ENCODE measurements at places on chromosomes 1 and 21.

- DNase-seq: peak; percentile 86
Measured at GRCh38 chr1:154760469-154760933, 109.6 kb downstream of the KCNN3 start.

DNA sequence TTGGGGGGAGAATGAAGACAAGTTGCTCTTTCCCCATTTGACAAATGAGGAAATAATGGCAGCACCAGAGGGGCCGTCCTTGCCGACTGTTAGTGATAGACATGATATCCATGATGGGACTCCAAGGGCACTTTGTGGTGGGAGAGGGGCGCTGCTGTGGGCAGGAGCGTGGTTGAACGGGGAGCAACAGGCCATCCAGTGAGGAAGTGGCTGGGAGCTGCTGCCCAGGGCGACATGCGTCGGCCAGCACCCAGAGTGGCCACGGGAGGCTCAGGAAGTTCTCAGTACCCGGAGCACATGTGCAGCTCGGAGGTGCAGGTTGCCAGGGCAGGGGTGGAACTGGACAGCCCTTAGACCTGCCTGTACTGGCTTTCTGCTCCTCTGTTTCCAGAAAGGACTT is 71.0 kb downstream of the SLC35F3 start:
- DNase-seq: no peak

- DNase-seq: no peak
Measured at GRCh38 chr1:77413541-77414335, 131.9 kb downstream of the AK5 start.

DNA sequence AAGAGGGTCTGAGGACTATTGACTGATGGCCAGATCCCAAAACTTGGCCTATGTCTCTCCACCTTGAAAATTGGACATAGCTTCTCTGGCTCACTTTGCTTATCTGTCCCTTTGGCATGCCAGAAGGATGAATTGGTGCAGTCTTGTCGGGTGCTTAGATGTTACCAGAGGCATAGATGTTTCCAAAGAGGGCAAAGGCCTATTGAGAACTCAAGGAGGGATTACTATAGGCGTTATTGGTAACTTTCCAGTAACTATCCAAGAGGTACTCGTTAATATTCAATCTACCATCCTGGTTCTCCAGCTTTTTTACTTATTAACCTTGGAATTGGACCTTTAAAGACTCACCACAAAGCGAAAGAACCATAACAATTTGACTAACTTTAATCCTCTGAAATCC is 368.3 kb upstream of the ESRRG start:
- no peak for DNase-seq

DNA sequence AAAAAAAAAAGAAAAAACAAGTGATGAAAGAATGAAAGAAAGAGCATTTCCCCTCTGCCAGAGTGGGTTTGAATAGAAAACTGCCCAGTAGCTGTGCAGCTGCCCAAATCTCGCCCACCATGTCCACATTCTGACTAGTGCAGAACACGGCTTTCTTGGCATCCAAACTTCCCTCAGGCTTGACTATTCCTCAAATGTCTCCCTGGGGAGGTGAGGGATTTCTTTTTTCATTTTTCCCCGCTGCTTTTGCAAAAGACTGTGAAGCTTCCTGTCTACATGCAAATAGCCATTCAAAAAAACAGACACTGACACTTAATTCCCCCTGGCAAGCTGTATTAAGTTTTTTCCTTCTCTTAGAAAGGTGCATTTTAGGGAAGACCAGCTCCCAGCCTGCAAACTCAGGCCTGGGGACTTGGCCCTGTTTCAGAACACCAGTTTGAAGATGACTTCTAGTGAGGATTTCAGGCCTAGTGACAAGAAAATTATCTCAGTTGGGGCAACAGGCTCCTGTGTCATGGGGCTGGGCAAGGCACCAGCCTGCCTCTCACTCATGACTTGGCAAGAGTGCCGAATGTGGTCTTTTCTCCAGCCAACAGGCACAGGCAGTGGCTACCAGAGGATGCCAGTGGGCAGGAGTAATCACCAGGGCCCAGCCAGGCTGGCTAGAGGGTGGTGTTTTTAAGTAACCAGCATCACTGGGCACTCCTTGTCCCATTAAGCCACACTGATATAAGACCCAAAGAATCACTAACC is 178.1 kb upstream of the NFIA start:
- DNase-seq: no peak

DNA sequence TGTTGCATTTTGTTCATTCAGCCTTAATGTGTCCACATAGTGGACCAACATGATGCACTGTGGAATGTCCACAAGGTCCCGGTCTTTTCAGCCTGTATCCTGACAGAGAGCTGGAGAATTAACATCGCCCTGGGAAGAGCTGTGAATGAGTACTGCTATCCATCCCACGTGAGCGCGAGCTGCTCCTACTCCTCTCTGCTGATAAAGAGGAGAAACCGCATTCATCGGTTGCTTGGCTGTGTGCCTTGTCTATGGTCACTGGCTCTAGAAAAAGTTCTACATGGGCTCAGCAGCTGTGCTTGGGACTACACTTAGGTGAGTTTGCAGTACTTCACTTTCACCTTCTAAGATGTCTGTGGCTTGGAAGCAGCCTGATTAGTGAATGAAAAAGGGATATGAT is 31.1 kb upstream of the IGSF5 start:
- no peak for DNase-seq

- no peak for DNase-seq
Measured at GRCh38 chr1:179295164-179295755, 1.7 kb downstream of the SOAT1 start.

GRCh38 chr1:209344156-209344555 is 239.4 kb upstream of the CAMK1G start:
- no peak for DNase-seq

DNA sequence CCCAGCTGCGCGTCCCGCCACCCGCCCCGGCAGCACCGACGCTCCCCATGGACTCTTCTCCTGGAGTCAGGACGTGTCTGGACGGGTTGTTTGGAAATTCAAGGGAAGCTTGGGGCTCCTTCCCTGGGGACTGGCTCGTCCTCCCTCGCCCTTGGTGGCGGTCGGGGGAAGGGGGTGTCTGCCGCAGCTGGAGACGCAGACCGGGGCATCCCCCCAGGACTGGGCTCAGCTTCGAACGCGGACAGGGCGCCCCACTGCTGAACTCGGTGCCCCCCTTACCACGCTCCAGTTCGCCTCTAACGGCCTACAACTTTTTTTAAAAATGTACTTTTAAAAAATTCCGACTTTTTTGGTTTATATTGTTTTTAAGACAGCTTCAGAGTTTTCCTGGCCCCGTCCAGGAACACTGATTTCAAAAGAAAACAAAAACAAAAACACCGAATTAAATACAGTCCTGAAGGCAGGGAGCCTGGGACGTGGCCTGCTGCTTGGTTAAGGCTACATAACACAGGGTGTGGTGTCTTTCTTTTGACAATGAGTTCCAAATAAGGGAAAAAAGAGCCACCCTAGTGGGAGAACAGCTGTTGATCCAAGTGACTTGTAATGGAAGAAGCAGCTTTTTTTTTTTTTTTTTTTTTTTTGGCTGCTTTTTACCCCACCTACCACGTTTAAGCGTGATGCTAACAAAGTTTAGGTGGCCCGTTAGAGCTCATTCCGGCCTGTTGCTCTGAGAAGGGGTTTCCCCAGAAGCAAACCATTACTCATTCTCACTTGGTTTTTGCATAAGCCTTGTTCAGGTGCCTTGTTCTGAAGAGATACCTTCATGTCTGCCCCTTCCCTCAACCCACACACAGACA is 862 bp upstream of the DIPK1A start:
- DNase-seq: peak; percentile 48

- DNase-seq: no peak
Measured at GRCh38 chr1:100353071-100353801, 930 bp downstream of the CDC14A start.

DNA sequence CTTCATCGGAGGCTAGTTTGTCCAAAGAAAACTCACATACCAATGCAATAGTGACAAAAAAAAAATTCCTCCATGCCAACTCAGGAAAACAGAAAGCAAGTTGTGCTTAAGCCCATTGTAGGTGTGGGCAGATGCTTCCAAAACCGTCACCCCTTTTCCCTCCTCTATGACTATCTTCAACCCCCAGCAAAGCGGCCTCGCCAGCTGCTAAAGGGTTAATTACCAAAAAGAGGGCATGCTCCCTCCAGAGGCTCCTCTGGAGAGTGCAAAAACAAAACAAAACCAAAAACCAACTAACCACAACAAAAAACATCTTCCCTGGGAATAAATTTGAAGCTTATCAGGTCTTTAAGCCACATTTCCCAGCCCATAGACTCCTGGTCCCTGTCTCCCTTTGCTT is 1.2 kb downstream of the LMOD1 start:
- no peak for DNase-seq

DNA sequence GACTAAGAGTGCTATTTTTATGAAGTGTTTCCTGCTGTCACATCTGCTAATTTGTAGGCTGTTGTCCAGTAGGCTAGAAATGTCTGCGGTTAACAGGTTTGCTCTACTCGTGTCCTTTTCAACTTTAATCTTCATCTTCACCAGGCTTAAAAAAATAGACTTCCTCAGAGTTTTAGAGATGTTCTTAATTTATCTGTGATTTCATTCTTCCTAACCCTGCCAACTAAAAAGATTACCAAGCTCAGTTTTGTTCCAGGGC is 66.8 kb downstream of the SASS6 start:
- no peak for DNase-seq

DNA sequence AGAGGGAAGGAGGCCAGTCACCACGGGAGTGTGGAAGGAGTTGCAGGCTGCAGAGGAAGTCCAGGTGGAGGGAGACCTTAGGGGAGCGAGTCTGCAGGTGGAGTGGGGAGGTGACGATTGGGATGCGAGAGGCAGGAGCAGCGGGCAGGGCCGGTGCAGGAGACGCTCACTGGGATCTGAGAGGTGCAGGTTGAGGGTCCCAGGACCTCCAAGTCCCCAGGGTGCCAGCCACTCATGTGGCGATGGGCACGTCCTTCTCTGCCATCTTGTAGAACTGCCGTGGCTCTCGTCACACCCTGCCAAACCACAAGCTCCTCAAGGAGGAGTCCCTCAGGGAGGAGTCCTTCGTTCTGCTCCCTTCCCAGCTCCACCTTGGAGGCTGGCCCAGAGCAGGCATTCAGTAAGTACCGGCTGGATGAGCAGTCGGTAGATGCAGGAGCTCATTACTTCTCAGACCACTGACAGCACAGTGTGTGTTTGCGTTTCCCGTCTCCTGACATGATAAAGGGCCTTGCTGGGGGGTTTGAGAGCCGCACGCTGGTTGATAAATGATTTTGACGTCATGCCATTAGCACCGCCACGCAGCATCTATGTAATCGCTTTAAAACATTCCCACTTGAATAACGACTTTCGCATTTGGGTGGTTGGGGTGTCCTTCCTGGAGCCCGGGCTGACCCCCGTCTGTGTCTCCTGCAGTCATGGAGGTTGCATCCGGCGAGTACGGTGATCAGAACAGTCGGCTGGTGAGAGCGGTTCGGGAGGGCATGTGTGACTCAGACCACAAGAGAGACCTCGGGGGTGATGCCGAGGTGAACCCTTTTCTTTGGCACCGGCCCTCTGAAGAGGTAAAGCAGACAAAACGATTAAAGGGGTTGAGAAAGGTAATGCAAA is 27.8 kb downstream of the TFF3 start:
- no peak for DNase-seq

GRCh38 chr1:26289158-26290059 is 9.5 kb downstream of the SH3BGRL3 start:
- DNase-seq: no peak

- no peak for DNase-seq
Measured at GRCh38 chr1:154835531-154836324, 34.4 kb downstream of the KCNN3 start.

DNA sequence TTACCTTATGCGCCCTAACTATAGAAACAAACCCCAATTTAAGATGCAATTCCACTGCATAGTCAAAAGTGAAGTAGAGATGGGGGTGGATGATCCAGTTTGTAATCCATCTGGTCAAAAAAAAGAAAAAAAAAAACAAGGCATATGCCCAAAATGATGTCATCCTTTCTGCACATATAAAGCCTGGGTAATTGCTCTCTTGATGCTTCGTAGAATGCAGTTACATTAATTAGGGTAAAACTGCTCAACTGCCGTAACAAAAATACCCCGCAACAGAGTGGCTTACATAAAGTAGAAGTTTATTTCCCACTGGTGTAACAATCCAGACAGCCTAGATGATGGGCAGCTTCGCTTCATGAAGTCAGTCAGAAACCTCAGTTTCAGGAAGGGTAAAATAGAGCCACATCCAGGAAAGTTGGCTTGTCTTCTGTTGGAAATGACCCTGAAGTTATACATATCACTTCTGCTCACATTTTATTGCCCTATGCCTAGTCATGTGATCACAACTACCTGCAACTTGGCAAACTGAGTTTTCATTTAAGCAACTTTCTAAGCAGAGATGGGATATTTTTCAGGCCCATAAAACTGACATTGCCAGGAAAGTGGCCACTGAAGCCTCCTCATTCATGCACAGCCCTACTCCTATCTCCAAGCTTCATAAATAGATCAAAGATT is 221.7 kb downstream of the C1orf94 start:
- no peak for DNase-seq

DNA sequence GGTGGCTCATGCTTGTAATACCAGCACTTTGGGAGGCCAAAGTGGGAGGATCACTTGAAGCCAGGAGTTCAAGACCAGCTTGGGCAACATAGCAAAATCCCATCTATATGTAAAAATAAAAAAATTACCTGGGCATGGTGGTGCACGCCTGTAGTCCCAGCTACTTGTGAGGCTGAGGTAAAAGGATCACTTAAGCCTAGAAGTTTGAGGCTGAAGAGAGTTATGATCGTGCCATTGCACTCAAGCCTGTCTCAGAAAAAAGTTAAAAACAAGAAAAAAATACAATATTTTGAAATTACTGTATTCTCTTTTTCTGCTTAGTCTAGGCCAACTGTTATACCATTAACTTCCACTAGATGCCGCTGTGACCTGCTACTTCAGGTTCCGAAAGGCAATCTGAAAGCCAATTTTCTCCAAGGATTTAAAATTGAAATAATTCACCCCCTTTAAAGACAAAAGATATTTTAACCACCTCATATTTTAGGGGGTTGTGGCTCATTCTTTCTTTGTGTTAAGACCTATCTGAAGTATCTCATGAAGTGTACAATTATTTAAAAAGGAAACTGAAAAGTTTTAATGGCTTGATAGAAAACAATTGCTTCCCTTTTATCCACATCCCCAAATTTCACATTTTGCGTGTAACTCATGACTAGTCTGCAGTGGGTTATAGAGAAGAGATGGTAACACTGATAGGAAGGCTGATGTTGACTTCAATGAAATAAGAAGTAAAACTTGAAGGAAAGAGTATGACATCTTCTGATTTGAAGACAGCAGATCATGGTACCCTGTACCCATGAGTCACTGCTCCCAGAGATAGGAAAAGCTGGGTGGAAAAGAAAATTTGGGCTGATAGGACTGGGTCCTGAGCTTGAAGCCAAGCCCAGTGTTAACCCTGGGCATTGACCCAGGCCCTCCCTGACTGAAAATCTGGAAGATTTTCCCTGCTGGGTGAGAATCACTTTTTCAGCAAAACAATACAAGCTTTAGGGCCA is 24.4 kb upstream of the CLDN14 start:
- DNase-seq: peak; percentile 16

Data from T-helper 9 cell (primary cell).